ENCODE measurements at places on chromosomes 3 and 15.

- DNase-seq: no peak
These were observed 12.5 kb downstream of the LSAMP start for GRCh38 chr3:116432795-116433194.

- no peak for DNase-seq
These were observed 122.2 kb downstream of the EEFSEC start for GRCh38 chr3:128275316-128276145.

DNA sequence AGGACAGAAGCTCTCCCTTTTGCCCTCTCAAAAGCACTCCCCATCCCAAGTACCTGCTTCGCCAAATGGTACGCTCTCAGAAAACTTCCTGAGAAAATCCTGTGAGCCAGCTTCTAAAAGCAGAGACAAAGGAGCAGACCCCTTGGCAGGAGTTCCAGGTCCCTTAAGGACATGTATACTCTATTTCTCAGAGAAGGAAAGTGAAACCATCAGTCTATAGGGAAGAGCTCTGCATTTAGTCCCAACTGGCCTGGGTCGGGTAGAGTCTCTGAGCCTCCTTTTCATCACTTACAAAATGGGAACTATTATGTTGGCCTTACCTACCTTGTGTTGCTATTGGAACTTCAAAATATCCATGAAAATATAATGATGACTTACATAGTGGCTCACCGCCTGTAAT, 19.7 kb downstream of the DAPK2 start:
- no peak for DNase-seq

- DNase-seq: no peak
These were observed 17.8 kb upstream of the ABHD2 start for GRCh38 chr15:89070197-89071124.

GRCh38 chr3:197592361-197593045, 36.7 kb upstream of the BDH1 start:
- no peak for DNase-seq

- DNase-seq: peak; percentile 48
These were observed 12.6 kb downstream of the CCR5 start for GRCh38 chr3:46383211-46383950.

DNA sequence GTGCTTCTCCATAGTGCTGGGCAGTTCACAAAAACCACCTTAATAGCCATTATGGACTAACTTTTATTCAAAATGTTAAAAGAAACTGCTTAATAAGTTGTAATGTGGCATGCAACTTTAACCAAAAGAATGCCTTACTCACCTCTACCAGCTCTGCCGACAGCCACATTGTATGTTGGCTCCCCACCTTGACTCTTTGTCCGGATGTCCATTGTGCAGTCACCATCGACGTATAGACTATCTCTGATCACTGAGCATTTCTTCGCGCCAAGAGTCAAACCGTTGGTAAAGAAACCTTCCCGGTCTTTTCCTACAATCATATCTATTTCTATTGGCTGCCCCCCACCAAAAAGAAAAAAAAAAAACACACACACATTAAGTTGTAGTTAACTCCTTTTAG, 2.5 kb downstream of the PFN2 start:
- no peak for DNase-seq

DNA sequence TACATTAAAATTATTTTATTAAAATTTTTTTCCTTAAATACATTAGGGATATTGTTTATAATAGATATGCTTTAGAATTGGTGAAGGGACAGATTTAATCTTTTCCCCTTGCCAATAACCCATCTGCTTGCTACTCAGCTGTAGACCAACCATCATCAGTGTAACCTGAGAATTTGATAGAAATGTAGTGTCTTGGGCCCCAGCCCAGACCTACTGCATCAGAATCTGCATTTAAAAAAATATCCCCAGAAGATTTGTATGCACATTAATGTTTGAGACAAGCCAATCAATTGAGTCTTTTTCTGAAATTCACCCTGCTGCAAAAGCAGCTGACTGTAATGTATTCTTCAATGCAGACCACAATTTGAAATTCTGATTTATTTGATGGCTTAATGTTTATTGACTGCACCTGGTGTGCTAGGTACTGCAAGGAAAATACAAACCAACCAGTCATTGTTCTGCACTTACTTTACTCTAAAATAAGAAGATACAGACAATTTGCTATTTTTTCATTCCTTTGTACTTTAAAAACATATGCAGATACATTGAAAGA, 190.7 kb upstream of the SGO1 start:
- DNase-seq: no peak

DNA sequence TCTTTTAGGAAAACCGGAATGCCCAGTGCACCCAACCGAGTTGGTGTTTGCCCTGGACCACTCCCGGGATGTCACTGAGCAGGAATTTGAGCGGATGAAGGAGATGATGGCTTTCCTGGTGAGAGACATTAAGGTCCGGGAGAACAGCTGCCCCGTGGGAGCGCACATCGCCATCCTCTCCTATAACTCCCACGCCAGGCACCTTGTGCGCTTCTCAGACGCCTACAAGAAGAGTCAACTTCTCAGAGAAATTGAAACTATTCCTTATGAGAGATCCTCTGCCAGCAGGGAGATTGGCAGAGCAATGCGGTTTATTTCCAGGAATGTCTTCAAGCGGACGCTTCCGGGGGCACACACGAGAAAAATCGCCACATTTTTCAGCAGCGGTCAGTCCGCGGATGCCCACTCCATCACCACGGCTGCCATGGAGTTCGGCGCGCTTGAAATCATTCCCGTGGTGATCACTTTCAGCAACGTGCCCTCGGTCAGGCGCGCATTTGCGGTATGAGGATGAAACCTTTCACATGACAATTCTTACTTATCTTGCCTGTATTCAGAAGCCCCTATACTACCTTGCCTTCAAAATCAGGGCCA, 97.5 kb downstream of the PIK3R4 start:
- DNase-seq: no peak

DNA sequence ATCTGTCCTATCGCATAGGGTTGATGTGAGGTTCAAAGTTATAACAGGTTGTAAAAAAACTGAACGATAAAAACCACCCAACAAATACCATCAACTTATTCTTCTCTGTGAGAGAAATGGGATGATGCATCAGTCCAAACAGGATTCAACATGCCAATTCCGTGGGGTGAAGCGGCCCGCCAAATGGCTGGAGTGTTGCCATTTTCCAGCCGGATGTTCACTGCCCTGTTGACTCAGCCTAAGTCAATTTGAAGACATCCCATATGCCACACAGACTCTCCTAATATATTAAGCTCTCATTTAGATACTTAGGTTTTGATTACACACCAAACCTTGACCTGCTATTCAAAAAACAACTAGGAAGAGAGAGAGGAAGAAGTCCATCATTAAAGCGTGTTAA, 311.1 kb downstream of the VPS13C start:
- peak; percentile 19 for DNase-seq

GRCh38 chr3:33578325-33579177, 138.3 kb upstream of the UBP1 start:
- DNase-seq: no peak

DNA sequence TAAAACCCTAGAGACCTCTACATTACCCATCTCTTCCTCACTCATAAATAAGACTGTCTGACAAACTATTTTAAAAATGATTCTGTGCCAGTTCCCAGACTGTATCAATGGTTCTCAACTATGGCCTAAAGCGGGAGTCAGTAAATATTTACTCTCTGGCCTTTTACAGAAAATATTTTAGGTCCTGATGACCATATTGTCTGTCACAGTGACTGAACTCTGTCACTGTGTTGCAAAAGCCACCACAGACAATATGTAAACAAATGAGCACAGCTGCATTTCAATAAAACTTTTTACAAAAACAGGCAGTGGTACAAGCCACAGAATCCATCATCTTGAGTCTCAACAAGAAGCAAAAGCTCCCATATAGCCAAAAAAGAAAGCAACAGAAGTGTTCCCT, 45.4 kb downstream of the PLOD2 start:
- no peak for DNase-seq
